Nucleus accumbens (tissue), 56 donors: ENCODE measurements at places on chromosomes 5 and 9.

- no peak for DNase-seq
Observed at GRCh38 chr9:92716557-92716956, 46.6 kb upstream of the IPPK start.

GRCh38 chr5:94314460-94315131, 303.8 kb downstream of the KIAA0825 start:
- peak; percentile 2 for DNase-seq

DNA sequence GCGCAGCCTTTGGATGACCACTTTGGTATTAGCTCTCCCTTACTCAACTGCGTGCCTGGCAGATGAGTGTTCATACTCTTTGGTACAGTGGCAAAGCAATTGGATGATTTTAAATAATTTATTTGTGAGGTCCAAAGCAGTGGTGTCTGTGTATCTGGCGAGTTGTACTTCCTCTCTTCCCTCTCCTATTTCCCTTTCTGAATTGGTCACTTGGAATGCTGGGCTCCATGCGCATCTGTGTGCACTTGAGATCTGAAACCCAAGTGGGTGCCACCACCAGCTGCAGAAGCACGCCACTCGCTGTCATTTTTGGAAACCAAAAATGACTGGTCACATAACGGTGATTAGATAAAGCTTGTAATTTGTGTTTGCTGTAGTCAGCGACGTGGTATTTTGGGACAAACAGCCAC, 386.0 kb upstream of the KLF4 start:
- DNase-seq: no peak

GRCh38 chr9:137807721-137808703, 69.6 kb upstream of the CACNA1B start:
- DNase-seq: no peak

GRCh38 chr9:128192601-128193371, 1.4 kb upstream of the CIZ1 start:
- DNase-seq: no peak

- no peak for DNase-seq
Observed at GRCh38 chr5:89105836-89106235, 222.9 kb upstream of the MEF2C start.

GRCh38 chr5:9429691-9430215, 116.1 kb downstream of the SEMA5A start:
- DNase-seq: no peak

DNA sequence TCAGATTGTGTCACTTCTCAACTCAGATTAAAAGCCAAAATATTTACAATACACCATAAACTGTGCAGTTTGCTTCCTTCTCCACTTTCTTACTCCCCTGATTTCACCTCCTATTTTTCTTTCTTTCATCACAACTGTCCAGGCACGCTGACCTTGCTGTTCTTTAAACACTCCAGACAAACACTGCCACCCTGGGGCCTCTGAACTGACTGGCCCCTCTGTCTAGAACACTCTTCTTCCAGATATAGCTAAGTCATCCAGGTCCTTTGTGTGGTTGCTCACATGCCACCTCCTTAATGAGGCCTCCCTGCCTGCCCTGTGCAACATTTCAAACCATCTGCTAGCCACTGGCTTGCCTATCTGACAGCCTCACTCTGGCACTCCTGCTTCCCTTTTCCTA, 46.6 kb downstream of the ATG10 start:
- no peak for DNase-seq

DNA sequence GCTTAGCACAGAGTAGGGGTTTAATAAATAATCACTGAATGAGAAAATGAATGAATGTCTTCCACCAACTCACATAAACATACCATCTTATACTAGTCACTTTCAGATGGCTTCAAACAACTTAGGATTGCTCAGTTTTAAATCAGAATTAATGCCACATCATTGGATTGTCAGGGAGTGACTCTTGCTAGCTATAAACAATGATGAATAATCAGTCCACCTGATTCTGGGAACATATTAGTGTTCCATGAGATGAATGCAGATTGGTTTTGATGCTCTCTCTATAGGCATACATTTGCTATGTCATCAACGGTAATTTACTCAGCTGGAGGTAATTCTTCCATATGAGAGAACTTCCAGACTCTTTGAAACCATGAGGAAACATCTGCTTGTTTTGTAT, 97.4 kb downstream of the CDH9 start:
- no peak for DNase-seq

GRCh38 chr9:92631452-92632343, 38.2 kb downstream of the IPPK start:
- no peak for DNase-seq

GRCh38 chr5:43227655-43228054, 35.6 kb downstream of the NIM1K start:
- no peak for DNase-seq

DNA sequence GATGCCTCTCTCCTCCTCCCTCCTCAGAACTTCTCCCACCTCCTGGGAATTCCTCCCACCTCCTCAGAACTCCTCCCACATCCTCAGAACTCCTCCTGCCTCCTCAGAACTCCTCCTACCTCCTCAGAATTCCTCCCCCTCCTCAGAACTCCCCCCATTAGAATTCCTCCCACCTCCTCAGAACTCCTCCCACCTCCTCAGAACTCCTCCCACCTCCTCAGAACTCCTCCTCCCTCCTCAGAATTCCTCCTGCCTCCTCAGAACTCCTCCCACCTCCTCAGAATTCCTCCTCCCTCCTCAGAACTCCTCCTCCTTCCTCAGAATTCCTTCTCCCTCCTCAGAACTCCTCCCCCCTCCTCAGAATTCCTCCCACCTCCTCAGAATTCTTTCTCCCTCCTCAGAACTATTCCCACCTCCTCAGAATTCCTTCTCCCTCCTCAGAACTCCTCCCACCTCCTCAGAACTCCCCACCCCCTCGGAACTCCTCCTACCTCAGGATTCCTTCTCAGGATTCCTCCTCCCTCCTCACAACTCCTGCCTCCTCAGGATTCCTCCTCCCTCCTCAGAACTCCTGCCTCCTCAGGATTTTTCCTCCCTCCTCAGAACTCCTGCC, 23.9 kb downstream of the SLC46A2 start:
- DNase-seq: no peak

DNA sequence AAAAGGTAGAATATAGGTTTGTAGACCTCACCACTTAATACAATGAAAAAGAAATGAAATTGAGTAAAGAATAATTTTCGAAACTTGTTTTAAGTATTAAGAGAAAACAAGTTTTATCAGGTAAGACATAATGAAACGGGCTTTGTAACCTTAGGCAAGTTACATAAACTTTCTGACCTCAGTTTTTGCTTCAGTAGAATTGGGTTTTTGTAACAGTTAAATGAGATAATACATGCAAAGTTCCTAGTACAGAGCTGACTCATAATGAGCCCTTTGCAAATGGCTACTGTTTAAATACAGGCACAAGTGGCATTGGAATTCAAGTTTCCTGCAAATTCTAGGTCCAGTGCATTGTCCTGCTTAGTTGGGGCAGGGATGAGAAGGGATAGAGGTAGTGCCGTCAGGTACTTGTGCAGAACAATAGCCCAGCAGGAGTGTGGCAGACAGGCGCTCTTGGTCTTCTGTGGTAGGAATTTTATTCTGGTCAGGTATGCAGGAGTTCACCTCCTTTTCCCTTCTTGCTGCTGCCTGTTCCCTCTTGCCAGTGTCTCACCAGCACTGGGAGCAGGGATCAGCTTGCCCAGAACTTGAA, 203.8 kb downstream of the PBX3 start:
- DNase-seq: no peak

DNA sequence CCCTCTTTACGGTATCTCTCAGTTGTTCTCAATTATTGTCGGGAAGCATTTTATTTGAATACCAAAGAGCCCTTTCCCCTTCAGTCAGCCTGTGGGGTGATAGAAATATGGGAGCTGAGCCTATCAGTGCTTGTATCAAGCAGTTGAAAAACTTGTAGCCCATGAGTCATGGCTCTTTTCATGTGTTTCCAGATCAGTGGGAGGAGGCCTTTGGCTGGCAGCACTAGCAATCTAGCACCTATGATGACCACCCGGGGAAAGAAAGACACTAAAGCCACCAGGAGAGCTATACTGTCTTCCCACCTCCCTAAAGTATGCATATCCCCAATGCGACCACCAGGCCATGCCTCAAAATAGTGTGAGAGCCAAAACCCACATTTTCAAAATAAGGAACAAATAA, 696.9 kb upstream of the C9orf72 start:
- no peak for DNase-seq

GRCh38 chr9:127557998-127558546, 54.0 kb upstream of the STXBP1 start:
- DNase-seq: no peak

DNA sequence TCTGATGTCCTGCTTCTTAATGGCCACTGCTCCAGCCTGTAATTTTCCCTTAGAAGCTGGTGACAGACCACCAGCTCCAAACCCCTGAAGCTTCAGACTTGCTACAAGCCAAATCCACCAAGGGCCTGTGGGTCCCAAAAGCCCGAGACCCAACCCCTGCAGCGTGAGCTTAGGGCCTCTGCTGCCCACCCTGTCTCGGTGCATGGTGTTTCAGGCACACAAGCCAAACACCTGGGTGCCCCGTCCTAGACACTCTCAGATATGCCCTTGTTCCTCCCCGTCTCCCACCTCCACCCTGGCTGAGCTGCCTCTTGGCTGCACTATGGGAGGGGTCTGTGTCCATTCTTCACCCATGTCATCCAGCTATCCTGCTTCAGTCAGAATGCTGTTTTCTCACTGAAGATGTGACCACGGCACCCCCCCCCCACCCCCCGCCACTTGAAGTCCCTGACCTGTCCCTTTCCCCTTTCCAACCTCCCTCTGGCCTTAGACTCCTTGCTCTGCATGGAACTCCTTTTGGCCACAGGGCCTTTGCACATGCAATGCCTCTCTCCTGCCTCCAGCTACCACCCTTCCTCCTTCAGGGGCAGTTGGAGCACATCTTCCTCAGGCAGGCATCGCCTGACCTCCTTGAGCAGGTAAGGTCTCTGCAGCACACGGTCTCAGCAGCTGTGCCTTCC, 55.8 kb downstream of the ZNF354C start:
- DNase-seq: no peak

DNA sequence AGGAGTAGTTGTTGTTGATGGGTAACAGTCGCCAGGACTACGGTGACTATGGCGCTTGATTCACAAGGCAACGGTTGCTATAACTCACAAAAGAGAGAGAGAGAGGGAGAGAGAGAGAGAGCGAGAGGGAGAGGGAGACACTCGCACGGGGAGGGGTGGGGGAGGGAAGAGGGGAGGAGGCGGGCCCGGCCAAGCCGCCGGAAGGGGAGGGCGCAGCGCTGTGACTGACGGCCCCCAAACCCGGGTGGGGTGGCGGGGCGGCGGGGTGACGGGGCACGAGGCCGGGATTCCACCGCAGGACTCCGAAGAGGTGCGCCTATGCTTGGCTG, at the start of gene RFX3:
Gene RFX3, minus strand, starts transcription at position 166 of the 329 bp plus-strand sequence. CDS start 130,413 bp downstream, outside the sequence.
- peak; percentile 91 for DNase-seq

GRCh38 chr9:117704597-117704996, 394 bp downstream of the TLR4 start:
- no peak for DNase-seq

GRCh38 chr5:75756981-75757380, 39.7 kb upstream of the POC5 start:
- DNase-seq: no peak

GRCh38 chr5:158737536-158738027, 362.1 kb downstream of the EBF1 start:
- DNase-seq: no peak

GRCh38 chr9:107270082-107270481, 13.0 kb upstream of the RAD23B start:
- no peak for DNase-seq

GRCh38 chr9:106906129-106906528, 43.2 kb downstream of the ZNF462 start:
- DNase-seq: no peak

DNA sequence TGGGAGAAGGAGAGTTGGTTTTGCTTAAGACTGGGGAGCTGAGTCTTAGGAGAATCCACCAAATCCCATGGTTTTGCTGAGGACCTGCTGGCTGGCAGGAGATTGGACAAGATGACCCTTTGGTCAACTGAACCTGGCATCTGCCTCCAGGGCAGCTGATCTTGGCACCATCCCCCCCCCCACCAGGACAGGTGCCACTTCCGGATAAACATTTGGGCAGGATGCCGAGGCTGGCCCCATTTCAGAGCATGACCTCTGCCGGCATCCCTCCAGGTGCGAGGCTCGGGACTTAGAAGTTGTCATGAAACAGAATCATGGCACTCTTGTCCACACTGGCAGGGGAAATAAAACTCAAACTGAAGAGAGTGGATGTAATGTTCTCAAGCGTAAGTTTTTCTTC, 165.6 kb downstream of the MACROH2A1 start:
- DNase-seq: no peak

- DNase-seq: no peak
Observed at GRCh38 chr5:38187532-38187931, 70.8 kb upstream of the EGFLAM start.

GRCh38 chr5:97193355-97193688, 10.3 kb upstream of the RIOK2 start:
- DNase-seq: no peak
